ENCODE measurements at places on chromosomes 4 and X. TPM values are rescaled to one million over a fixed set of nuclear protein-coding genes. Genes with fewer than 3 reads are reported as not detected.

GRCh38 chr4:37762294-37762990, 64.0 kb upstream of the PGM2 start:
- H3K27ac ChIP-seq, result no peak overlapping the region
- no peak for DNase-seq
- no peak overlapping the region for H3K4me3 ChIP-seq
- peaks cover 2% of the 10 kb centered on the region for H3K4me1 ChIP-seq
- H3K27me3 ChIP-seq, result no peaks in the 10 kb centered on the region

- H3K36me3 ChIP-seq, result peaks cover 54% of the 10 kb centered on the region
- H3K27me3 ChIP-seq, result no peaks in the 10 kb centered on the region
- no peak overlapping the region for H3K4me3 ChIP-seq
- H3K4me1 ChIP-seq, result peaks cover 9% of the 10 kb centered on the region
- no peak overlapping the region for H3K27ac ChIP-seq
Observed at GRCh38 chr4:7007944-7008343, 35.2 kb upstream of the TADA2B start.

DNA sequence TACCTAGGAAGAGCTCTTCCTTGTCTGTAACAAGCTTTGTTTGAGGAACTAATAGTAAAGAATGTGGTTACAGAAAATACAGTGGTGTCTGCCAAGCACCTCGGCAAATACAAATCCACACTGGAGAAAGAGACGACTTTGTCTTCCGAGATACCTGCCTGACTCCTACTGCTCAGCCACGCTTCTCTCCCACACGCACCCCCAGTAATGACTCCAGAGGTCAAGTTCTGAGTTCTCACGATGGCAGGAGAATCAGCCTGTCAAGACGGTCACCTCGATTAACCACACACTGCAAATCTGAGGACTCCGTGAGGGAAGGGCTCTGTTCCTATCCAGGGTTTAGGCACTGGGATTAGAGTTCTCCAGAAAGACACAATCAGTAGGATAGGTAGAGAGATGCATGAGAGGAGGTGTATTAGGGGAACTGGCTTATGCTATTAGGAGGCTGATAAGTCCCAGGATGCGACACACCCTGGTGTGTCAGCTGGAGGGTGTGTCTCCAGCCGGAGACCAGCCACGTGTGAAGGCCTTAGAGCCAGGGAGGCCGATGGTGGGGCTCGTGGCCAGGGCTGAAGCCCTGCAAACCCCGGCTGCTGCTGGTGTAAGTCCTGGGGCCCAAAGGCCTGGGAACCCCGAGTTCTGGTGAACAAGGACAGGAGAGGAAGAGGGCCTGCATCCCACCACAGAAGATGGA, 8.4 kb upstream of the TRIML2 start:
- no peaks in the 10 kb centered on the region for H3K36me3 ChIP-seq
- DNase-seq, result no peak
- H3K4me3 ChIP-seq, result no peak overlapping the region
- no peaks in the 10 kb centered on the region for H3K4me1 ChIP-seq
- no peaks in the 10 kb centered on the region for H3K27me3 ChIP-seq

DNA sequence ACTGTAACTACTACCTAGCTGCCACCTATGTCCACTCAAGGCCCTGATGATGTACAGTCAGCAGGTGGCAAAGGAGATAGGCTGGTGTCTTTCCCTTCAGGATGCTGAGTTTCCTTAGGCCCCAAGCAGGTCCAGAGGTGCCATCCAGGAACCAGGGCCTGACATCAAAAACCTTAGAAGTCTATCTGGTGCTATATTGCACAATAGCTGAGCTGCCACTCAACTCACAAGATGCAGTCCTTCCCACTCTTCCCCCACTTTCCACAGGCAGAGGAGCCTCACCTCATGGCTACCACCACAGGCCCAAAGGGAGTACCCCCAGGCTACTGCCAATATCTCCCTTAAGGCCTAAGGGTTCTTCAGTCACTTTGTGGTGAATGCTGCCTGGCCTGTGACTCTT, 83.9 kb upstream of the ZNF827 start:
- H3K4me1 ChIP-seq, result no peaks in the 10 kb centered on the region
- H3K27me3 ChIP-seq, result no peaks in the 10 kb centered on the region
- no peak overlapping the region for H3K4me3 ChIP-seq
- H3K36me3 ChIP-seq, result no peaks in the 10 kb centered on the region
- no peak for DNase-seq

CLDN34 gene
- not detected for total RNA-seq

DNA sequence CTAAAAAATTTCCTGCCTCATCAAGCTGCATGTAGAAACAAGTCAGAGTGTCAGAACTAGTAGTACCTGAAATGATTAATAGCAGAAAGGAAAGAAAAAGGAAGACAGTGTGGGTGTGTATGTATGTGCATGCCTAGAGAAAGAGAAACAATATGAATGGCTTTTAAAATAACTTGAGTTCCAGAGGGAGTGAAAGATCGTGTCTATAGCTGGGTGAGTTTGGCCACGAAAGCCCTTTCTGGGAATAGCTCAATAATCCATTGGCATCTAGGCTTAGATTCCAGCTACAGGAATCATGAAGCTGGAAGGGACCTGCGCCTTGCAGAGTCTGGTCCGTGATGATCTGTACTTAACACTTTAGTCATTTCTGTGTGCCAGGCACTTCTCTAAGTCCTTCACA, 195.6 kb downstream of the RAPGEF2 start:
- peak; percentile 7 for DNase-seq
- no peaks in the 10 kb centered on the region for H3K36me3 ChIP-seq
- H3K4me3 ChIP-seq, result no peak overlapping the region
- H3K27ac ChIP-seq, result no peak overlapping the region
- H3K4me1 ChIP-seq, result no peaks in the 10 kb centered on the region

S100P gene
- 2.1 TPM for total RNA-seq

DNA sequence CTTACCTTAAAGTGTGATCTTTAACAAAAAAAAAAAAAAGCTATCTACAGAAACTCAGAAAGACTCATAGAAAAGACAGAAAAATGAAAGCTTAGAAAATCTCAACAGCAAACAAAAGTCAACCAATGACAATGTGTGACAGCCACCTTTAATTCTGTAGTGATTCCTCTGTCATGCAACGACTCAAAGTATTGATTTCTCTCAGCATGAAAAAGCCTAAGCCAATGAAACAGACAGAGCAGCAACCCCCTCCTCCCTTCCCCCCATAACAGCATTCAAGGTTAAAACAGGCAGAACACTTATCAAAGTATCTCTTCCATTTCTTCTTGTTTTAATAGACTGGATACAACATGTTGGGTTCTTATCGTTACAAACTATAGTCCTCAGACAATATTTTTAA, 112.5 kb downstream of the MAB21L2 start:
- H3K27ac ChIP-seq, result no peak overlapping the region
- H3K4me3 ChIP-seq, result no peak overlapping the region

GRCh38 chr4:26737385-26737784, 123.3 kb upstream of the STIM2 start:
- no peak overlapping the region for H3K27ac ChIP-seq
- no peaks in the 10 kb centered on the region for H3K27me3 ChIP-seq
- no peaks in the 10 kb centered on the region for H3K4me1 ChIP-seq
- no peaks in the 10 kb centered on the region for H3K36me3 ChIP-seq
- H3K4me3 ChIP-seq, result no peak overlapping the region

- DNase-seq, result no peak
- H3K4me1 ChIP-seq, result peaks cover 9% of the 10 kb centered on the region
- peaks cover 6% of the 10 kb centered on the region for H3K27me3 ChIP-seq
- H3K27ac ChIP-seq, result no peak overlapping the region
- no peaks in the 10 kb centered on the region for H3K36me3 ChIP-seq
- H3K4me3 ChIP-seq, result no peak overlapping the region
Observed at GRCh38 chrX:40943093-40943641, 142.1 kb upstream of the USP9X start.
